Fibroblast of lung (primary cell): ENCODE measurements at places on chromosomes 13 and 19.

GRCh38 chr13:91745967-91746366 lies 347.5 kb downstream of the GPC5 start:
- no peak for DNase-seq

DNA sequence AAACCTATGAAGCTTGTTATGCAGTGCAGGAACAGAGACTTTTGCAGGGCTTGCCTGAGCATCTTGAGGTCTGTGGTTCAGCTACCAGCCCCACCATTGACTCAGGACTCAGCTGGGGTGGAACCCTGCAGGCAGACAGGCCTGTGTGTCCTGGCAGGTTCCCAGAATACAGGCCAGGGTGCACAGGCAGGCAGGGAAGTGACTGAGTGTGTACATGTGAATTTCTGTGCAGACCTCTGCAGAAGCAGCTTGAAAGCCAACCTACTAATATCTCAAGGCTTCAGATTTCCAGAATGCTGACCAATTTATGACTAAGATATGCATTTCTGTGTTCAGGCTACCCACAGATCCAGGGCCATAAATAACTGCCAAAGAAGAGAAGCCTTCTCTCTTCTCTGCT lies 254.4 kb downstream of the DLEU7 start:
- peak; percentile 99 for DNase-seq

- no peak for DNase-seq
Measured at GRCh38 chr19:38199340-38199739, 24.7 kb downstream of the DPF1 start.

DNA sequence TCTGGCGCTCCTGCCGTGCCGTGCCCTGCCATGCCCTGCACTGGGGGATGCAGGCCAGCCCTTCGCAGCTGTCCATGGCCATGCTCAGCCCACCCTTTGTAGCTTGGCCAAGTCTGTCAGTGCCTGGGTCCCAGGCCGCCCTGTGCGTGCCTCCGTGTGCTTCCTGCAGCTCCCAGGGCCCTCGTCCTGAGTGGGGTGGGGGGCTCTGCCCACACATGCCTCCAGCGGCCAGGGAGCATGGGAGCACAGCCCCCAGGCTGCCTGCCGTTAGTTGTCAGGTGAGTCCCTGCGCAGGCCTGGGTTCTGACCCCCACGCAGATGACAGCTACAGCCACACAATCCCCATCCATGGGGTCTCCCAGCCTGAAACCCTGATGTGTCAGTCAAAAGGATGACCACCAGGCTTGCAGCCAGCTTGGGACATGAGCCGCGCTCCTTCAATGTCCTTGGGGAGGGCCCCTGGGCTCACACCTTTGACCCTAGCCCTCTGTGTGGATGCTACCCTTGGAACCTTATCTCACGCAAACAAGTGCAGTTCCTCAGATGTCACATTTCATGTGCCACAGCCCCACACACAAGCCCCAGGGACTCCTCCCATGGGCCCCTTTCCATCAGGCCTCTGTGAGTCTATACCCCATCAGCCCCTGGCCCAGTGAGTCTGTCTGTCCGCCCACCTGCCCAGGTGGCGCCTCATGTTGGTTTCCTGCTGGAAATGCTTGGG lies 24.5 kb downstream of the TMED1 start:
- no peak for DNase-seq

DNA sequence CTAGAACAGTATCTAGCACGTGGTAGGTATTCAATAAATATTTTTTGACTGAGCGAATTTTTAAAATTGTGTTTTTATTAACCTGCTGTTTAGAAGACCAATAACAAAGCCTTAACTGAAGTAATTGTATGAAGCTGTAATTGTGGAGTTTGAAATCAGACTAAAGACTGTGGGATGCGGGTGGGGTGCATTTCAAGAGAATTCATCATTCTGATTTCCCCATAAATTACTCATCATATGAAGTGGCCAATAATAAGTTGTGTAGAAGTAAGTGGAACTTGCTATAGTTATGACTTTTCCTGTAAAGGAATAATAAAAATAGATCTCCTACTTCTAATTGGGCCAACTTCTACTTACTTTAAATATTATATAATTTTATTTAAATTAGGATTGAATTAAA lies 449.3 kb downstream of the PCDH9 start:
- DNase-seq, result peak; percentile 37

DNA sequence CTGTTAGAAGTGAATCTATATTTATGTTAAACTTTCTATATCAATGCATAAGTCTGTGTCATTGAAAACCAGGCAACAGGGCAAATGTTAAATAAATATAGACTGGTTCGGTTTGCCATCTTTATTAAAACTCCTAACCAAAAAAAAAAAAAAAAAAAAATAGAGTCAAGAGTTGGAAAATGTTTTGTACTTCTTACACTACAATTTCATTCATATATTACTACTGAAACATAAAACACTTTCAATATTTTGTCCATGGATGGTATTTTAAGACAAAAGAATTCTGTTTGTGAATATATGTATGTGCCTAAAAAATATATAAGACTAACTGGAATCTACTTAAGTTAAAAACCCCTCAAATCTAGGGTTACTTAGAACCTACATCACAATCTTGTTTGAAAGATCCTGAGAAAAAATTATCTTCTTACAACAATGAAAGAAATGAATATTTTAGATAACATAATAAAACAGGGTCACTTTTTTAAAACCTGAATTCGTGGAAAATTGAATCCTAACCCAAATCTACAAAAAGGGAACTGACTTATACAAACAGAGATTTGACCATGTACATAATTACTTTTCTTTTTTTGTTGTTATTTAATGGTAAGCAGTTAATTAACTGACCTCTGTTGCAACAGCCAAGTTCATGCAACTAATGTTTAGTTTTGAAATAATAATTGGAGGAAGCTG lies 5.1 kb downstream of the DACH1 start:
- no peak for DNase-seq

- no peak for DNase-seq
Measured at GRCh38 chr19:55543567-55543966, 1.8 kb downstream of the SBK3 start.

- no peak for DNase-seq
Measured at GRCh38 chr19:54573330-54573872, at the start of gene LILRA2. LILRA2 (plus strand) TSS chr19:54573790; CDS start chr19:54573879, 89 bp downstream.

GRCh38 chr13:22828081-22828480 lies 352.7 kb upstream of the SGCG start:
- no peak for DNase-seq

DNA sequence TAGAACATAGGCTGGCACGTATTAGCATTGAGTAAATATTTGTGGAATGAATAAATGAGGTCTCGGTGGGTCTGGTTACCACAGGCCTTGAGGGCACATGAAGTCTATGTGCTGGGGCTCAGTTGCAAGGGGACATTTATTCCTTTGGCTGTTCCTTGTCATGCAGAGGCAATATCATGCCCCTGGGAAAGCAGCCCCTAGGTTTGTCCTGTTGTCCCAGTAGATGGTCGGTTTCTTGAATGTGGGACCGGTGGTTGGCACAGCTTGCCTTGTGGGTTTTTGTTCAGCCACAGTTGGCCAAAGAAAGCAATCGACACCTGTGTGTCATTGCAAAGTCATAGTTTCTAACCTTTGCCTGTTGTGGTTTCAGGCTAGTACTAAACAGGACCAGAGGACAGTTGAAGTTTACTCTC lies 24.7 kb upstream of the GPR183 start:
- no peak for DNase-seq

DNA sequence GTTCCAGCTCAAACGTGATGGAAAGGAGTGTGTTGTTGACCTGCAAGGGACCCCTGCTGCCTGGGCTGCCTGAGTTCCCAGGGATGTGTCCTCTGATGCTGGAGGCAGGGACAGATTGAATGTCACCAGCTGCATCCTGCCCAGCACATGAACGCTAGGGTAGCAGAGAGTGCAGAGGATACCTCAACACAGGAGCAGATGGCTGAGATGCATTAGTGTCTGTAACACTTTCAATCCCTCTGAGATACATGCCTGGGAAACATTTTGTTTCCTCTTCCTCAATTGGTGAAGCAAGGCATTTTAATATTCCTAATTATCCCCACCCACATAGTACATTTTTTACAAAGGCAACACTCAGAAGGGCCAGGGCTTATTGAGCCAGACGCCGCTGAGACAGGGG lies 106.4 kb upstream of the UBL3 start:
- DNase-seq, result no peak

DNA sequence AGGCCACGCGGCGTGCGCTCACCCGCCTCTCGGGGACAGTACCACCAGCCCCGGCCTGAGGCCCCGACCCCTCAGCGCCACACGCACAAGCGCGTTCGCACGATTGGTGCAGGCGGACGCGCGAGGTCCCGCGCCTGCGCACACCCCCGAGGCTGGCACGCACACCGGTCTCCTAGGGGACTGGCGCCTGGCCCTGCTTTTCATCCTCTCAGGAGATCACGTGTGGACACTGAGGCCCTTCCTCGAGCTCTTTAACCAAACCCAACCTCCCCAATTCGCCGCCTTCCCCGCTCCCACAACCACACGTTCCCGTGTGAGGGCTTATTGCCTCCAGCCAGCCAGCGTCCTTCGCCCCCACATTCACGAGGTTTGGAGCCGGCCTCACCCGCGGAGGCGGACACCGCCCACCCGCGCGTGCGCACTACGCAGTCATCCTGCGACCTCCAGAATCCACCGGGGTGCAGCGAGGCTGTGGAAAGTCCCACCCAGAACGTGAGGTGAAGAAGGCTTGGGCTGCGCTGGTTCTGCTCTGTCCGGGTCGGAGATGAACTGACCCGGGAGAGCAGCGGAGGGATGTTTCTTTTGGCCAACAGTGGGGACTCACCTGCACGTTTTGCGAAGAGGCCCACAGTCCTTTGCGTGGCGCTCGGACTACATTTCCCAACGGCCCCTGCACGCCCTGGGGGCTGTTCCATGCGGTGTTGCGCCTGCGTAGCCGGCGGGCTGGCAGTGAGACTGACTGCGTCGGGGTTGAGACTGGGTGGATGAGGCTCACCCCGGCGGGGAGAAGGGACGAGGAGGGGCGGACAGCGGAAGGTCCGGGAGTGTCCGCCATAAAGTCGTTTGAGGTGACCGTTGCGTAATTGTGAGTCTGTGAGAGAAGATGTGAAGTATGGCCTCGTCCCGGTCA lies 539 bp upstream of the ZNF667 start:
- peak; percentile 93 for DNase-seq

DNA sequence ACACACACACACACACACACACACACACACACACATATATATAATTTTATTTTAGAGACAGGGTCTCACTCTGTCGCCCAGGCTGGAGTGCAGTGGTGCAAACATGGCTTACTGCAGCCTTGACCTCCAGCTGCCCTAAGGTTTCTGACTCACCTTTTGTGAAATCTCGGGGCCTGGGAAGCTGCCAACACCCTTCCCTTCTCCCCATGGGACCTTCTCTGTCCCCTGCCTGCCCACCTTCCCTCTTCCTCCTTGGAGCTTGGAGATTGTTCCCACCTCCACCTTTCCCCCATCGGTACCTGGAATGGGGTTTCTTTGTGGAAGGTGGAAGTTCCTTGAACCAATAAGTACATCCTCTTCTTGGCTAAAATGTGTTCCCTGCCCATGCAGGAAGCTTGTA lies 6.3 kb downstream of the ARRDC5 start:
- peak; percentile 38 for DNase-seq

DNA sequence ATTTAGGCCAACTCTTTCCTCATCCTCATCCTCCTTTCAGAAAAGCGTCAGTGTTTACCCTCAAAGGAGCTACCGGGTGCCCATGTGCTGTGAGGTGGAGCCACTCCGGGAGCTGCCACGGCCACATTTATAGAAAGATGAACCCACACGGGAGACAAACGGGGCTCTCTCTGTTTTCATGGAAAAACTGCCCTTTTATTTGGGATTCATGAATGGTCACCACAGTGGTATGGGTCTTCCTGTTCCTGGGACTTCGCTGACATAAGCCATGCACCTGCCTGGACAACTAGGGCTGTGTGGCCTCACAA lies 224.2 kb downstream of the ZIC5 start:
- no peak for DNase-seq

DNA sequence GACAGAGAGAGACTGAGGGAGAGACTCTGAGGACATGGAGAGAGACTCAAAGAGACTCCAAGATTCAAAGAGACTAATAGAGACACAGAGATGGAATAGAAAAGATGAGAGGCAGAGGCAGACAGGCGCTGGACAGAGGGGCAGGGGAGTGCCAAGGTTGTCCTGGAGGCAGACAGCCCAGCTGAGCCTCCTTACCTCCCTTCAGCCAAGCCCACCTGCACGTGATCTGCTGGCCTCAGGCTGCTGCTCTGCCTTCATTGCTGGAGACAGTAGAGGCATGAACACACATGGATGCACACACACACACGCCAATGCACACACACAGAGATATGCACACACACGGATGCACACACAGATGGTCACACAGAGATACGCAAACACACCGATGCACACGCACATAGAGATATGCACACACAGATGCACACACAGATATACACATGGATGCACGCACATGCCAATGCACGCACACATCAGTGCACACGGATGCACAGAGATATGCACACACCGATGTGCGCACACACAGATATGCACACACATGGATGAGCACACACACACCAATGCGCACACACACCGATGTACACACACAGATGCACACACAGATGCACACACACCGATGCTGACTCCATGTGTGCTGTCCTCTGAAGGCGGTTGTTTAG lies 3.3 kb upstream of the F10 start:
- no peak for DNase-seq

DNA sequence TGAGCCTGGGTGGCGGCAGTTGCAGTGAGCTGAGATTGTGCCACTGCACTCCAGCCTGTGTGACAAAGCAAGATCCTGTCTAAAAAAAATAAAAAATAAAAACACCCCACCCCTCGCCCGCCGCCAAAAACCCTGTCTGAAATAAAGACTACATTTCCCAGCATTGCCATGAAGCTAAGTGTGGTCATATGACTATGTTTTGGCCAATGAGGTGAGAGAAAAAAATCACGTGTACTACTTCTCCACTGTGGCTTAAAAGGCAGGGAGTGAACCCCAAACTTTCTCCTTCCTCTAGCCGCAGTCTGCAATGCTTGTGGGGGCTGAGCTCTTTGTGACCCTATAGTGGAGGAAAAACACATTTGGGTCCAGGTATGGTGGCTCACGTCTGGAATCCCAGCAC lies 54.9 kb downstream of the COLGALT1 start:
- DNase-seq, result peak; percentile 13

DNA sequence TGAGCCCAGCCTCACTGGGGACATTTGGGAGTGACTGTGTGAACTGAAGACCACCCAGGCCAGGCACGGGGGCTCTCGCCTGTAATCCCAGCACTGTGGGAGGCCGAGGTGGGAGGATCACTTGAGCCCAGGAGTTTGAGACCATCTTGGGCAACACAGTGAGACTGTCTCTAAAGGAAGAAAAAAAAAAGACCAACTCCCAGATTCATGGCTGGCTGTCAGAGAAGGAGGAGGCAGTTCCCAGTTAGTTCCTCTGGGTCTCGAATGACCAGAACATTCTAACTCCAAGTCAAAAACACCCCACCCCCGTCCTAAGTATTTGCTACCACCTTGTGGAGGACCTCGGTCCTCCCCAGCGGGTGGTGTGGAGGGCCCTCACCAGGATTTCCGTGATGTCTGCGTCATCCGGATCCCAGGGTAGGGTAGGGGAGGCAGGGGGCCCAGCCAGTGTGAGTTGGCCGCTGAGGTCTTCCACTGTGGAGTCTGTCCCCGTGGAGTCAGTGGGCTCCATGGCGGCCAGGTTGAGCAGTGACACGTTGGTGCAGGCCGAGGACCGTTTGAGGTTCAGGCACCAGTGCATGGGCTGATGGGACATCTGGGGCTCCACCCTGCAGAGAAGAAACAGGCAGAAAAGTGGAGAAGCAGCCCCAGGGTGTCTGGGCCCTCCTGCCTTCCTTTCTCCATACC lies 1.3 kb downstream of the TSKS start:
- peak; percentile 20 for DNase-seq
